A549 treated with CpdA at 1 μM for 4 hours (cell line): ENCODE measurements at places on chromosomes 11 and 22. TPM values are rescaled to one million over a fixed set of nuclear protein-coding genes. Genes with fewer than 3 reads are reported as not detected.

The LRRC74B gene
- total RNA-seq = 0.03 TPM in 1 of 5 replicates, not detected in the others

The KDELR3 gene
- 17.4 to 21.6 TPM (median 19.7 TPM) in 5 replicates for total RNA-seq

The OR5AP2 gene
- not detected in 5 replicates for total RNA-seq

The OSM gene
- 0.02 to 0.09 TPM in 2 of 5 replicates, not detected in the others for total RNA-seq

The TNNT3 gene
- not detected in 5 replicates for total RNA-seq

The ASPHD2 gene
- 0.75 to 1.4 TPM (median 1.3 TPM) in 5 replicates for total RNA-seq

The KRTAP5-10 gene
- total RNA-seq = not detected in 5 replicates
